ENCODE measurements at places on chromosomes 3 and 15.

- DNase-seq, result no peak
Observed at GRCh38 chr3:44120721-44121582, 120.7 kb upstream of the TOPAZ1 start.

- DNase-seq, result no peak
Observed at GRCh38 chr15:44427756-44428724, 611 bp downstream of the CTDSPL2 start.

DNA sequence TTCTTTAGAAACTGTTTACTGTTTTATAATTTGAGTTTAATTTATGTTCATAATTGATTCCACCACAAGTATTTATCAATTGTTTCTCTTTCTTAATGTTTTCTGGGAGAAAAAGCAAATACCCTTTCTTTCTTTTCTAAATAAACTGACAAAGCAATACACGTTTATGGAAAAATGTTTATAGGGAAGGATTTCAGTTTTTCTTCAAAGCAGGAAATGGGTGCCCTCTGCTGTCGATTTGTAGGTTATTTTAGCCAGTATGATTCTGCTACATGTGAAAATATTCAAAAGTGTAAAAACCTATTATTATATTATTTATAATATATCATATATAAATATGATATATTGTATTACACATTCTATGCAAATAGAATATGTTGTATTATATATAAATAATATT is 921.0 kb upstream of the ROBO1 start:
- no peak for DNase-seq

- no peak for DNase-seq
Observed at GRCh38 chr15:64287953-64288352, 68.0 kb downstream of the CSNK1G1 start.

DNA sequence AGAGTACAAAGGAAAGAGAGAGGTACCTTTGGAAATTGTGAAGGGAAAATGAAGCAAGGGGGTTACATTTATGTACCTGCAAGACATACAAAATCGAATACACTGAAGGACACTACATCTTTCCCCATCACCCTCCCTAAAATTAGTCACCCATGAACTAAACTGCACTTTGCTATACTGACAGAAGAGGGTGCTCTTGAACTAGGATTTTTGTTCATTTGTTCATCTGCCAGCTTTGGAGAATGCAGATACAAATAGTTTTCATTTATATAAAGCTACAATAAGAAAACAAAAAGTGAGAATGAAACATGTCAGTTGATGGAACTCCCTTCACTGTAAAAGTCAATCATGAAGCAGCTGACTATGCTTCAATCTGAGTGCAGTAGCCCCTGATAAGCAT is 55.7 kb downstream of the PCCB start:
- no peak for DNase-seq

DNA sequence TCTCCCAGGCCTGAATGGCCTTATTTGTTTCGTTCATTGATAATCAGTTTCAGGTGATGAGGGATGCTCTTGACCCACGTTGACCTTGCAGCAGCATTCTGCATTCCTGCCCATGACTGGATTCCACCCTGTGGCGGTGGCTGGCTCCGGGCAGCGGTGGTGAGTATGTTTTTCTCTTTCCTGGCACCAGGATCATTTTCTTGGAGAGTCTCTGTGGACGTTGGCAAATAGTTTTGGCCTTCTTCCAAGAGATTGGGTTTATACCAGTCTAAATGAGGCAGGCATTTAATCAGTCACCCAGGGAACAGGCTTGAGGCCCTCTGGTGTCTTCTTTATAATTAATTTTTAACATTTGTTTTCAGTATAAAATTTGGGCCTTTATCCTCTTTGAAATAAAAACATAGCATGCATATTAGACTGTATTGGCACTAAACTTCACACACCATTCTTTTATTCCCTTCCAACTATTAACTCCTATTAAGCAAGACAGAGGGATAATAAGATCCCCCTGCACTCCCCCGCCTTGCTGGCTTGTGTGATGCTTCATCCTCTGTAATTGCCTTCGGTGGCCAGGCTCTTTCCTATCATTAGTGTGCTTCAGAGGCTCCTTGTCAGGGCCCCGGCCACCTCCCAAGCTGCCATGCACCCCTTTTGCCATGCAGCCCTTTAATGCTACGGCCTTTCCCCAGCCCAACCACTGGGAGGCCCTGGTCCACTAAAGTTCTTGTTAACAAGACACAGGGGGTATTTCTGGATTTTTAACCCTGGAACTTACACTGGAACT is 176.2 kb upstream of the TOPAZ1 start:
- DNase-seq, result no peak

DNA sequence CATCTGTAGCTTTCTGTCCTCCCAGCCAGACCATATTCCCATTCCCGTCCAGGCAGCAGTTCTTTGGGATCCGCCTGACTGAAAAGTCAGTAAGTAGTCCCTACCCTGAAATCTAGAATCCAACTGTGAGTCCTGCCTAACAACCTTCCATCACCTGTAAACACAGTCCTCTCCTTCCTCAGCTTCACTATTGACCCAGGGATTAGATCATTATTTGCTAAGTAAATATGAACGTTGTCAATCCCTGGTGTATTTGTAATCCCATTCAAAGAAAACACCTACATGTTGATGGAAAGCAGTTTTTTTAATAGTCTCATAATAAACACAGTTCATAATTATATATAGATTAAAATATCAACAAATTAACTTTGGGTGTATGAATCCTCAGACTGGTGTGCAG is 732 bp downstream of the SAXO2 start:
- no peak for DNase-seq

- no peak for DNase-seq
Observed at GRCh38 chr3:115397433-115397832, 225.9 kb upstream of the GAP43 start.

DNA sequence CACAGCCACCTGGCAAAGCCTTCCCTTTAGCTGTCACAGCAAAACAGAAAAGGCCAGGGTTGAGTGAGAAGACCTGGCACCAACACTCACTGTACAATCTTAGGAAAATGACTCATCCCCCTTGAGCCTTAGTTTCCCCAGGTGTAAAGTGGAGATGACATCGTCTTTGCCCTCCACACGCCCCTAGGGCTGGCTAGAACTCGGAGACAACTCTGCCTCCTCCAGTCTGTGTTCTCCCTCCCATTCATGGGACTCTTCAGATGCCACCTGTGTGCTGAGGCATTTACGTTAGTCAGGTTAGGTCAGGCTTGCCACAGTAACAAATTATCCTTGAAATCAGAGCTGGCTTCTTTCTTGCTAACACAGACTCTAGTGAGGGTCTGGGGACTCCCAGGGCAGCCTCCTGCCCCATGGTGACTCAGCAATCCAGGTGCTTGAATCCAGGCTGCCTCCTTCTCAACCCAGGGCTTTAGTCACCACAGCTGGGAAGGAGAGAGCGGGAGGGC is 252.6 kb downstream of the PLCL2 start:
- no peak for DNase-seq

DNA sequence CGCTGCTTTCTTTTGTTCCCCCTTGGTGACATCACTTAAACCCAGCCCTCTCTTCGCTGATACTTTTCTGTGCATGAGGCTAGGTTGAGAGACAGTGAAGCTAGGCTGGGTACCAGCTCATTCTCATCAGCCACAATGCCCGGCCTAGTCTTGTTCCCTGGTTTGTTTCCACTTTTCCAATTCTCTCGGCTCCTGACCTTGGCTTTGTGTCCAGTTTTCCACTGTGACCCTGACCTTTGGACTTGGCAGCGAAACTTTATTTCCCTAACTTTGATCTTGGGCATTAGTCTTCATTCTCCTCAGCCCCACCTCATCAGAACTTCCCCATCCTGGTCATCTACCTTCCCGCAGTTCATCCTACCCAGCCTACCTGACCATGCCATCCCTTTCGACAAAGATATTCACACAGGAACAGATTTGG is 908 bp upstream of the ADPGK start:
- DNase-seq, result no peak

GRCh38 chr3:123376451-123377242 is 72.2 kb downstream of the ADCY5 start:
- no peak for DNase-seq

- DNase-seq, result no peak
Observed at GRCh38 chr3:155418407-155418806, 124.9 kb upstream of the STRIT1 start.

- DNase-seq, result no peak
Observed at GRCh38 chr3:165521131-165521871, 315.9 kb downstream of the BCHE start.

GRCh38 chr15:77487469-77487842 is 66.8 kb downstream of the HMG20A start:
- DNase-seq, result no peak

All from stimulated activated CD8-positive, alpha-beta memory T cell treated with anti-CD3 and anti-CD28 coated beads, Interleukin-2, amount 100 ng/mL, for 48 hours (primary cell).